ENCODE measurements at places on chromosomes 3 and 15.

DNA sequence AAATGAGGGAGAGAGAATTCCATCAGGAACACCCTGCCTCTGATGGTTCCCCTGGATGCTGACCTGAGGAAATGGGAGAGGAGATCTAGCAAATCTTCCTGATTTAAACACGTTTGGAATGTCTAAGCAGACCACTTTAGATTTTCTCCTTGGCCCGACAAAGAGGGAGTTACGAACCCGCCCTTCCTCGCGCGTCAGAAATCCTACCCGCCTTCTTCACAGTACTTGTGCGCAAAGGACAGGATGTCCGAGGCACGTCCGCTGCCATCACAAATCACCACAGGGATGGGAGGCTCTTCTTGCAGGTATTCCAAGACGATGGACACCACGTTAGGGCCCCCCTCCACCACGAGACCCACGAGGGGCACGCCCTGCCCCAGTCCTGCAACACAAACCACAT lies 38.6 kb downstream of the TRPM1 start:
- DNase-seq, result no peak

GRCh38 chr3:46670000-46670890 lies 23.2 kb downstream of the ALS2CL start:
- no peak for DNase-seq

GRCh38 chr15:94740469-94740868 lies 509.1 kb downstream of the MCTP2 start:
- DNase-seq, result no peak

DNA sequence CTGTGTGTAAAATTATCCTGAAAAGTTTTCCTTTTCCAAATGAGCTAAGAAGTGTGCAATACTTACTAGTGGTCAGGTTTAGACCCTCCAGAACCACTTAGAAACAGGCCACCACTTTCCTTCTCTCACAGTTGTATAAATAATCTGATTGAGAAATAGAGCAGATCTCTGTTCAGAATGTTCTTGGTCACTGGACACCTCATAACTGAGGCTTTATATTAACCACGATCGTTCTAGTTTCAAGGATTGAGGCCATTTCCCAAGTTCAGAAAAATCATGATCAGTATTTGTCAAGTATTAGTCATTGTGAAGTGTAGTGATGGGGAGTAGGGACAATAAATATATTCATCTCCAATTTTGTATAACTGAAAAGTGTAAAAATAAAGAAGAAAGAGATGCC lies 1.0 kb upstream of the MAP3K13 start:
- DNase-seq, result no peak

DNA sequence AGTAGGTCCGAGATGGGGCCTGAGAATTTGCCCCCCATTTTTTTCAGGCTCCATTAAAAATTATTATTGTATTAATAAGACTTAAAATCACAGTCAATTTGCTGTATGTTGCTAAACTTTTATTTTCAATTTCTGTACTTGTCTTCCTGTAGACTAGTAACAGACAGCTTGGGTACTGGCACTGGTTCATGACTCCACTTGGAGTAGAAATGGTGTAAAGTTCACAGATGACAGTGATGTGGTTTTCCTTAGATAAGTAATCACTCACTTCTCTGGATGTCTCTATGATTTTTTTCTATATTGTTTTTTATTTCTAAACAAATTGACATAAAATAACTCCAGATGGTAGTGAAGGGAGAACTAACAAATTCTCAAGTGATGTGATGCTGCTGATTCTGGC lies 15.6 kb upstream of the ZNF80 start:
- DNase-seq, result no peak

DNA sequence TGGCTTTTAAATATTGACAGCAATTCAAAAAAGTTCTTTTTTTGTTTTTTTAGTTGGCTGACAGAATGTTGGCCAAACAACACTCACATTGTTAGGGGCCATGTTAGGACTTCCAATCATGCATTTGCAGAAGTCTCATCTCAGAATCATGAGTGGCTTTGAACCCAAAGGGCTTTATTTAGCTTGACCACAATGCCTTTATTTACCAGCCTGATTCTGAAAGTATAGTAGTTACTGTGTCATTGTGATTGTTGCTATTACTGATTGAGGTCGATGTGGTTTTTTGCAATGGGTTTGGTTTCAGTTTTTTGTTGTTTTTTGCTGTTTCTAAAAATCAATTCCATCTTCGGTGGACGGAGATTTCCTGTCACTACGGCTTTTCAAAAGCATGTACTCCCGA lies 7.2 kb downstream of the GLDN start:
- no peak for DNase-seq

- no peak for DNase-seq
Measured at GRCh38 chr3:40661284-40661683, 136.5 kb downstream of the ZNF621 start.

DNA sequence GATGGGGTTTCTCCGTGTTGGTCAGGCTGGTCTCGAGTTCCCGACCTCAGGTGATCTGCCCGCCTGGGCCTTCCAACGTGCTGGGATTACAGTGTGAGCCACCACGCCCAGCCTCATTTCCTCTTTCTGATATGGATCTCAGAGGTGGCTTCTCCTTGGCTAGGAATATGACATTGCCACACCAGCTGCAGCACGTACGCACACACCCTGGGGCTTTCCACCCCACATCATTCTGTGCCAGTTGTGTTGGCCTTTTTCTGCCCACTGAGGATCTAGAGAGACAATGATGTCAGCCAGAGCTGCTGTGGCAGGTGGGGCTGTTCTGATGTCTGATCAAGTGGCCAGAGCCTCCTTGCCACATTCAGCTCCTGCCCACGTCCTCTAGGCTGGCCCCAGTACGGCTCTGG lies 29.0 kb downstream of the TMEM45A start:
- no peak for DNase-seq
